ENCODE measurements at places on chromosomes 2 and 18.

- no peak for DNase-seq
Measured at GRCh38 chr2:28164280-28164801, 228.3 kb upstream of the FOSL2 start.

DNA sequence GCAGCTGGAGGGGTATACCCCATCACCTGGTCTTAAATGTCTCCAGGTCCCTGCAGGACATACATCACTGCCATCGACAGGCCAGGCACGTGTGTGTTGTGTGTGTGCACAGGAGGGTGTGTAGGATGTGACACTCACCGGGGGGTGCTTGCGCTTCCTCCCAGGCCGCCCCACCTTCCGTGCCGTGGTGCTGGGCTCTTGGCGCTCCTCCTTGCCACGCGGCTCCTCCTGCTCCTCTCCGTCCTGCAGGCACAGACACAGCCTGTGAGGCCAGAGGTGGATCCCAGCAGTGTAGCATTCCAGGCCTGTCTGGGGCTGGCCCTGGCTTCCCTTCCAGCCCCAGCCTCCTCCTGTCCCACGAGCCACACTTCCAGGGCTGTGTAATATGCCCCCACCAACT is 41.7 kb downstream of the DNMT3A start:
- DNase-seq = no peak

GRCh38 chr2:182444170-182444569 is 17.3 kb upstream of the PDE1A start:
- DNase-seq = no peak

- no peak for DNase-seq
Measured at GRCh38 chr2:160836755-160837154, 323.5 kb upstream of the TANK start.

DNA sequence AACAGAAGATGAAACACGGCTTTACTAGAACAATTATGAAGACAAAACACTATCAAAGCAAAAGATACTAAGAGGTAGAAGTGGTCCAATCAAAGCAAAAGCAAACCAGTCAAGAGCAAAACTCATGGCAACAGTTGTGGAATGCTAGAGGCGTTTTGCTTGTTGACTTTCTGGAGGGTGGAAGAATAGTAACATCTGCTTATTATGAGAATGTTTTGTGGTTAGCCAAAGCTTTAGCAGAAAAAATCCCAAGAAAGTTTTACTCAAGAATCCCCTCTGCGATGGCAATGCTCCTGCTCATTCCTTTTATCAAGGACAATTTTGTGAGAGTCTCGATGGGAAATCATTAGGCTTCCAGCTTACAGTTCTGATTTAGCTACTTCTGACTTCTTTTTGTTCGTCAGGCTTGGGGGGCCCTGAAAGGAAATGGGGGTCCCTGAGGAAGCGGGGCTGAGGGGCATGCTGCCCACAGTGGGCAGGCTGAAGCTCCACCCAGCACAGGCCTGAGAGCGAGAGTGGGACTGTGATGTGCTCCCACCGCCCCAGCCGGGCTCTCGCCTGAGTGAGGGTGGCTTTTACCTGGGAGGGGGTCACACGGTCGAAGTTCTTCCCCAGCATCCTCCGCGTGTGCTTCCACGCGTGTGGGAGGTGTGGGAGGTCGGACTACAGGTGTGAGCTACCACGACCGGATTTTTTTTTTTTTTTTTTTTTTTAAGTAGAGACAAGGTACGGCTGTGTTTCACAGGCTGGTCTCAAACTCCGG is 49.0 kb upstream of the MC4R start:
- no peak for DNase-seq

DNA sequence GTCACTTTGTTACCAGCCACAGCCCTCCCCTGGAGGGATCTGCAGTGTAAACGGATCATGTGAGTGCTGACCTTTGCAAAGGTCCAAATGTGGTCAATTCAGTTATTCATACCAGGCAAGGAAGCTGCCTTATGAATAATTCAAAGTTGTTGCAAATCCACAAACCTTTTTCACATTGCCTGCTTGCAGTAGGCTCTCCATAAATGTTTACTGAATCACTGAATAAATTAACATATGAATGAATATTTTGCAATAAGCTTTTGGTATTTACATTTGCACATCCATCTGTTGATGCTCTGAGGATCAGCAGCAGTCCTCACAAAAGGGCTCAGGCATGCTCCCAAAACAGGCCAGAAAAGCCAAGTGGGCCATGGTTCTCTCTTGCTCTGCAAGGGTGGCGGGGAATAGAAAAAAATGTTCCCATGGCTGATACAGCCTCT is 156.8 kb downstream of the VAPA start:
- no peak for DNase-seq

DNA sequence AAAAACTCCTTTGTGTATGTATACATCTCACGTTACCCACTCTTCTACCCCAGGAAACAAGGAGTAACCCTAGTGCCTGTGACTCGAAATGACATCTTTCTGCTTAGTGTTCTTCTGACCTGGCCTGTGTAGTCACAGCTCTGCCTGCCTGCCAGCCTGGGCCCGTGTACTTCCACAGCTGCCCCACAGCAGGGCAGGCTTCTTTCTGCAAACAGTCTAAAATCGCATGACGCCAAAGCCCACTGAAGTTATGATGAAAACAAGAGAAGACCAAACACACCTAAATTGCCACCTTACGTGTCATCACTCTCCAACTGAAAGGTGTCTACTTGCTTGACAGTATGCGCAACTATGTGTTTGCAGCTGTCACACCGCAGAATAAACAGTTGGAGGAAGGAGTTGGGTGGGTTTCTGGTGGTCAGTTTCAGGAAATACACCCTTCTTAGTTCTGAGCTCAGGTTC is 1.5 kb downstream of the GAREM1 start:
- no peak for DNase-seq

Data from NCI-H1436 treated with DMSO at 0.1 percent for 48 hours (cell line).